ENCODE measurements at places on chromosomes 5 and 9.
A peak's percentile ranks its signal among the peaks of the same experiment; 100 is the strongest.

DNA sequence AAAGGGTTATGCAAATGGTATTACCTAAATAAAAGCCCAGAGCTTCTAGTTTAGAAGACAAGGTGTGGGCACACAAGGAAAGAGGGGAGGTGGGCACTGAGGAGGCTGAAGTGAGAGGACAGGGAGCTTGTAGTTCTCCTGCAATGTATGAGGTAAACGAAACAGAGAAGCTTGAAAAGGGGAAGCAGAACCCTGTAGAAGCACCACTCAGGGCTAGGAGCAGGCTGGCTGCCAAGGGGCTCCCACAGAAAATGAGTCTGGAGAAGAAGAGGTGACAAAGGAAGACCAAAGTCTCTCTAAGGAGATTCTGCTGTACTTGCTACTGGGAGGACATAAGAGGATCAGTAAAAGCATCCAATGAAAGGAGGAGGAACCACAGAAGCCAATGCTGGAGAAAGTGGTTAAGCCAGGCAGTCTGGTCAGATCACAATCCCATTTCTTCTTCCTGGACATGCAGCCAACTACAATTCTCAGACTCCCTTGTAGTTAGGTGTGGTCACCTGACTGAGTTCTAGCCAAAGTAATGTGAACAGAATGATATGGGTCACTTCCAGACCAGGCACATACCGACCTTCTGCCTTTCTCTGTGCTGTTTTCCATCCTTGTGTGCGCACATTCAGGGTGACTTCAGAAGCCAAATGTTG is 174.5 kb upstream of the MAP3K1 start:
- no peaks in the 10 kb centered on the region for H3K27me3 ChIP-seq
- no peak for DNase-seq
- no peaks in the 10 kb centered on the region for H3K36me3 ChIP-seq

DNA sequence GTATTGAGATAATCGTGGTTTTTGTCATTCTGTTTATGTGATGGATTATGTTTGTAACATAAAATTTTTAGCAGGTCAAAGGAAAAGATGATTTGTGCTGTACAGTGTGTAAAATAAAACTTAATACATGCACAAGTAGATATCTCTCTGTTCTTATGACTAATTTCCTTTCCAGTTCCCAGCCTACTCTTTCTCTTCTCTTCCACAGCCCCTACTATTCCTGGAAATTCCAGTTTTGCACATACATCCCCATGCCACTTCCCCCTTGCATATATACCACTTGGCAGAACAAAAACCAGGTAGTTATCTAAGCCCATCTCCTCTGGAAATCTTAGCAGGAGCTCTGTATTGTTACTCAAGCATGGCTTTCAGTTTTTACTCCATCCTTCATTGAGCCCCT is 20.2 kb downstream of the TEK start:
- no peak overlapping the region for H3K4me3 ChIP-seq
- no peak for DNase-seq
- no peak overlapping the region for H3K27ac ChIP-seq
- H3K36me3 ChIP-seq: no peaks in the 10 kb centered on the region
- H3K4me1 ChIP-seq: no peaks in the 10 kb centered on the region

DNA sequence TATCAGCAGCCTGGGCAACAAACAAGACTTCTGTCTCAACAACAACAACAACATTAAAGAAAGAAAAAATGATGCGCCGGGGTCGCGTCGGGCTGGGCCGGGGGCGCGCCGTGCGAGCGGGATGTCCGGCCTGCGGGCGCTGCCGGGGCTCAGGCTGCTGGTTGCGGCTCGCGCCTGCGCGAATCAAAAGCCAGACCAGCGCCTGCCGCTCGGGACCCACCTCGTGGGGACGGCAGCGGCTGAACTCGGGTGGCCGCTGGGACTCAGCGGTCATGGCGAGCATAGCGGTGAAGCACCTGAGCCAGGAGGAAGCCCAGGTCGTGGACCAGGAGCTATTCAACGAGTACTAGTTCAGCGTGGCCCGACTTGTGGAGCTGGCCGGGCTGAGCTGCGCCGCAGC is 11.9 kb upstream of the NHP2 start:
- no peaks in the 10 kb centered on the region for H3K4me1 ChIP-seq
- no peak overlapping the region for H3K27ac ChIP-seq
- H3K27me3 ChIP-seq: no peaks in the 10 kb centered on the region
- no peak overlapping the region for H3K4me3 ChIP-seq
- no peaks in the 10 kb centered on the region for H3K36me3 ChIP-seq
- DNase-seq: no peak

GRCh38 chr5:133639850-133640528 is 27.6 kb upstream of the FSTL4 start:
- no peaks in the 10 kb centered on the region for H3K27me3 ChIP-seq
- no peaks in the 10 kb centered on the region for H3K4me1 ChIP-seq
- no peak overlapping the region for H3K4me3 ChIP-seq
- no peaks in the 10 kb centered on the region for H3K36me3 ChIP-seq

DNA sequence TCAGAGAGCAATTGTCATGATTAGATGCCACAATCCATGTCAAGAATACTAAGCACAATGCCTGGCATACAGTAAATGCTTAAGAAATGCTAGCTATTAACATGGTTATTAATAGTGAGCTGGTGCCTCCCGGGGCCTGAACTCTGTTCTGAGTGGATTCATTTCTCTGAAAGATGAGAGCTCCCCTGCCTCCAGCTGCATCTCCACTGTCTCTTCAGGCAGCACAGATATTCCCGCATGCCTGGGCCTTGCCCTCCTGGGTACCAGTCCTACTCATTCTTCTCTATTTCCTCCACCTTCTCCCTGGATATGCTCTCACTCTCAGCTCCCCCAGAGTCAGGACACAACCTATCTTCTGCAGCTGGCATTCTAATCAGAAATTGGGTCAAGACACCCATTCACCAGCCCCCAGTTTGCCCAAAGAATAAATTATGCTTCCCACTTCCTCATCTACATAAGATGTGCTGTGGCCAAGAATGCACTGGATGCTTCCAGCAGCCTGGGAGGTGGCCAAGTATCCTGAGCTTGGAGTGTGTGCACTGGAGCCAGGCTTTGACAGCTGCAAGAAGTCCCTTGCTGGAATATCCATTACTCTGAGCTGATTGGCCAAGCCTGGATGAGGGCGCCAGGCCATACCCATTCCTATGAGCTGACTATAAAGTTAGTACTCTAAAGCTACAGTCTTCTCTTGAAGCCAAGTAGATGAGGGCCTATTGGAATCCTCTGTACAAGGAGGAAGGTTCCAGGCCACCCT is 669.0 kb downstream of the ACTL7B start:
- H3K36me3 ChIP-seq: no peaks in the 10 kb centered on the region
- no peak overlapping the region for H3K27ac ChIP-seq
- DNase-seq: no peak
- no peaks in the 10 kb centered on the region for H3K27me3 ChIP-seq
- H3K4me1 ChIP-seq: no peaks in the 10 kb centered on the region
- no peak overlapping the region for H3K4me3 ChIP-seq

DNA sequence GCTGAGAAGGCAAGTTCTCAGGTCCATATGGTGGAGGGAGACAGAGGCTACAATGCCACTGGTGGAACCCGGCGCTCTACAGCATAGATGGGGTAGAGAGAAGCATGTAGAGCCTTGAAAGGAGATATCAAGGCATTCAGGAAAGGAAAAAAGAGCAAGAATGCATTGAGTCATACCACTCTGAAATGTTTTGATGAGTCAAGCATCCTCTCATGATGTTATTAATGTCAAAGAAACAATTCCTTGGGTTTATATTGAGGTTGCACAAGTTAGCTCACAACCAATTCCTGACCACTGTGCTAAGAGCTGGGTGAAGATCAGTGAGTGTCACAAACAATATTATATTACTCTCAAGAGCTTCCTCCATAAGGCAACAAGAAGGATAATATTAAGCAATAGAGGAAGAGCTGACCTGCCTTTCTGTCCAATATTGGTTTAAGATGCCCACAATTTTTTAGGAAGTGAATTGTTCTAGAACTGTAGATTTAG is 178.0 kb downstream of the RFK start:
- no peaks in the 10 kb centered on the region for H3K36me3 ChIP-seq
- no peak overlapping the region for H3K27ac ChIP-seq
- no peaks in the 10 kb centered on the region for H3K27me3 ChIP-seq
- no peak overlapping the region for H3K4me3 ChIP-seq

GRCh38 chr5:149418910-149419531 is 39.9 kb upstream of the IL17B start:
- no peaks in the 10 kb centered on the region for H3K27me3 ChIP-seq
- no peak for DNase-seq
- peaks cover 30% of the 10 kb centered on the region for H3K4me1 ChIP-seq

- no peaks in the 10 kb centered on the region for H3K27me3 ChIP-seq
- H3K4me1 ChIP-seq: no peaks in the 10 kb centered on the region
- DNase-seq: no peak
Measured at GRCh38 chr9:81497091-81497490, 192.3 kb downstream of the TLE1 start.

- no peaks in the 10 kb centered on the region for H3K4me1 ChIP-seq
- H3K4me3 ChIP-seq: no peak overlapping the region
- no peaks in the 10 kb centered on the region for H3K27me3 ChIP-seq
- no peak for DNase-seq
- no peak overlapping the region for H3K27ac ChIP-seq
Measured at GRCh38 chr9:16501141-16501540, 369.3 kb downstream of the BNC2 start.

DNA sequence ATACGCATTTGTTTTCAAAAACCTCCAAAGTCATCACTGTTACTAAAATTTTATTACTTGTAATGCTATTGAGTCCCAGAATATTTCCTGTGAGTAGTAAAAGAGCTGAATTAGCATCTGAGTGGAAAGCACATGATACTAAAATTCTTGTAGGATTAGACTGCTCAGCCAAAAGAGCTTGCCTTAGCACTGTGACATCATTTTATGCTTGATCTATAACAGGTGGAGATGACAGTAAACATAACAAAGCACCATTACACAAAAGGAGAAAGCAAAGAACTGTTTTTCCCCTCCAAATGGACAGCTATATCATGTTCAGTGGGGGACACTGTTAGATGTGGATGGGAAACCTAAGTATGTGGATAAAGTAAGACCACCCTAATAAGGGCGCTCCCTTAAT is 5.8 kb upstream of the JAK2 start:
- no peak overlapping the region for H3K4me3 ChIP-seq
- peak overlapping the region; percentile 46 for H3K27ac ChIP-seq
- no peaks in the 10 kb centered on the region for H3K4me1 ChIP-seq
- DNase-seq: no peak
- no peaks in the 10 kb centered on the region for H3K36me3 ChIP-seq

- H3K27me3 ChIP-seq: no peaks in the 10 kb centered on the region
- H3K4me3 ChIP-seq: peak overlapping the region; percentile 30
- no peaks in the 10 kb centered on the region for H3K36me3 ChIP-seq
- no peak for DNase-seq
- no peak overlapping the region for H3K27ac ChIP-seq
- no peaks in the 10 kb centered on the region for H3K4me1 ChIP-seq
Measured at GRCh38 chr5:141413540-141414069, 818 bp downstream of the PCDHGA10 start.

DNA sequence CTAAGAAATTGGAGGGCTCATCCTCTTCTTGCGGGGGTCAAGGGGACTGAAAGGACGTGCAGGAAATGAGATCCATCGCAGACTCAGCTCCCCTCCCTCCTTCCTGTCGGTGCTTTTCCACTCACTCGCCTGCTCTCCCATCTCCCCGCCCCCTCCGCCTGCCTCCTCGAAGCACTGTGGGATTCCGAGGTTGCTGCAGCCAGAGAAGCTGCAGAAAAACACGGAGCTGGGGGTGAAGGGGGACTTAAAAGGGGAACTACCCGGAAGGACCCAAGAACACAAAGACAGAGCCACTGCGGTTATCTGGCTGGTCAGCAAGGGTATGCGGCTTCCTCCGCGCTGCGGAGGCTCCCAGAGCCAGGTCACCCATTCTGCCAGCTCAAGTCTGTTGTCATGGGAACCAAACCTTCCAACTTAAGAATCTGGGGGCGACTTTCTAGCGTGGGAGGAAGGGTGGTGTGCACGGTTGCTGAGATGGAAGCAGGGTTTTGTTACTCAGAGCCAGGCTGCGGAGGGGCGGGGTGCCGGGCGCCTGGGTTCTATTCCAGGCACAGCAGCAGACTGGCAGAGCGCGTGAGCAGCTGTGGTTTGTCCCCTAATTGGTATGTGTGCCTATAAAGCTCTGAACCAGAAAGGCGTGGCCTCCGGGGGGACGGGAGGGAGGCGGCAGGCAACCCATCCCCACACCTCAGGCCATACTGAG is 24.9 kb downstream of the PCDHGC5 start:
- H3K27ac ChIP-seq: peak overlapping the region; percentile 90
- peak; percentile 79 for DNase-seq
- peak overlapping the region; percentile 66 for H3K4me3 ChIP-seq
- peaks cover 9% of the 10 kb centered on the region for H3K4me1 ChIP-seq

- no peak overlapping the region for H3K27ac ChIP-seq
- H3K36me3 ChIP-seq: no peaks in the 10 kb centered on the region
- no peaks in the 10 kb centered on the region for H3K4me1 ChIP-seq
- H3K27me3 ChIP-seq: no peaks in the 10 kb centered on the region
- no peak for DNase-seq
Measured at GRCh38 chr9:94083384-94083783, 880 bp upstream of the PTPDC1 start.

DNA sequence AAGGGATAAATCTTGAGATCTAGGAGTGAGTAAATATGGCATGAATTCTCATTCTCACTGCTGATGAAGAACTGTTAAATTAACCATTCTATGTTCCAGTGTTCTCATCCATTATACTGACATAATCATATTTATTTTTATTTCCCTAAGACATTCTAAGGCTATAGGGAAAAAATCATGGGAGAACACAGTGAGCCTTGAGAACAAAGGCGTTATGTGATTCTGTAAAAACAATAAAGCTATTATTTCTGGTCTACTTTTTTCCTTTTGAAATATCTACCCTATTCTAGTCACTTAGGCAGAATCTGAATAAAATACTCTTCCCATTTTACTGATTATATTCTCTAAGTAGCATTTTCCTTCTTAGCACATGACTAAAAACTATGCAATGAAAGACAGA is 155.7 kb upstream of the ADAMTS16 start:
- no peaks in the 10 kb centered on the region for H3K27me3 ChIP-seq
- no peak for DNase-seq
- no peak overlapping the region for H3K27ac ChIP-seq
- no peaks in the 10 kb centered on the region for H3K4me1 ChIP-seq

- no peak overlapping the region for H3K4me3 ChIP-seq
- no peaks in the 10 kb centered on the region for H3K36me3 ChIP-seq
- no peaks in the 10 kb centered on the region for H3K4me1 ChIP-seq
Measured at GRCh38 chr9:75990576-75991304, 100.3 kb downstream of the PCSK5 start.

DNA sequence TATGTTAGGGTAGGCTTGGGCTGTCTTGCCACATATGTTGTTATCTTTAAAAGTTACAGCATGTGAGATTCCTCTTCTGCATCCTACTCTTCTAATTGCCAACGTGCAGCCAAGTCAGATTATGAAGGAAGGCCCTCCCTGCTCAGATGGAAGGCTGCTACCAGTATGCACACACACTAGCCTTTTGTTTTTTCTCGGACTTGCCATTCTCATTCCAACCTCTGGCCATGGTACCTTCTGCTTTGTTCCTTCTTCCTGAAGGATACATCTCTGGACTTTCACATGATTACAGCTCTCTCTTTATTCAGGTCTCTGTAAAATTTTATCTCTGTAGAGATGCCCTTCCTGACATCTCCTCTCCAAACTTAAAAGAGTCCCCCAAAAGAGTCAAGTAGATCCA is 12.8 kb upstream of the OTP start:
- H3K27me3 ChIP-seq: no peaks in the 10 kb centered on the region
- H3K4me1 ChIP-seq: no peaks in the 10 kb centered on the region
- no peak overlapping the region for H3K4me3 ChIP-seq
- no peak overlapping the region for H3K27ac ChIP-seq
- DNase-seq: no peak
